Neural progenitor cell (in vitro differentiated cells): ENCODE measurements at places on chromosomes 13 and 19. TPM values are rescaled to one million over a fixed set of nuclear protein-coding genes. Genes with fewer than 3 reads are reported as not detected.

DNA sequence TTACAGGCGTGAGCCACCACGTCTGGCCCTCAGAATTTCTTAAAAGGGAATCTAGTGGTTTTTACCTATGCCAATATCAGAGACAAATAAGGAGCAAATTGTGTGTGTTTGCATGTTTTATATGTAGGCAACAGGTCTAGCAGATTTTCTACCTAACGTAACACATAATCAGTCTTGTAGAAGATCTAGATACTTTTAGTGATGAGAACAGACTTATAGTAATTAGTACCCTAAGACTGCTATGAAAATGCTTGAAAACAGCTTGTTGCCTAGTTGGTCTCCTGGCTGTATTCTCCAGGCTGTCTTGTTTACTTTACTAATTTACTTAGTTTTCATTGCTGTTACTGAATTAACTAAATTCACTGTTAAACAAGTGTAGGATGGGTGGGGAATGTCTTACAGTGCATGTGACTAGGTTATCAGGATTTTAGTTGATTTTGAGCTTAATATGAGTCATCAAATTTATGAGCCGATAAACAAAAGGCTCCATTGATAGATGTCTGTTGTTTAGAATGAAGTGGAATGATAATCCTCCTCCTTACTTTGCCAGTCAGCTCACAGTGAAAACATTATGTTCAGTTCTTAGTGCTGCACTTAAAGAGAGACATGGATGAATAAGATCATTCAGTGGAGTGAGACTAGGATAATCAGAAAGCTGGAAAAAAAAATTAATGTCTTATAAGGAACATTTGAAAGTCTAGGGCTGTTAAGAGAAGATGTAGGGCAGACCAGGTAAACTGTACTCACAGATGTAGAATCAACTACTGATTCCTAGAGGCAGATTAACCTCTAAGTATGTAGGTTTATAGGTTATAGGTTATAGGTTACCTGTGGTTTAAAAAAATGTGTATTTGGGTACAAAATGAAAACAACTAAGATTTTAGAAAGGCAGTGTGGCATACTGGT lies 22.4 kb downstream of the GTF2F2 start:
- peak; percentile 5 for DNase-seq

DNA sequence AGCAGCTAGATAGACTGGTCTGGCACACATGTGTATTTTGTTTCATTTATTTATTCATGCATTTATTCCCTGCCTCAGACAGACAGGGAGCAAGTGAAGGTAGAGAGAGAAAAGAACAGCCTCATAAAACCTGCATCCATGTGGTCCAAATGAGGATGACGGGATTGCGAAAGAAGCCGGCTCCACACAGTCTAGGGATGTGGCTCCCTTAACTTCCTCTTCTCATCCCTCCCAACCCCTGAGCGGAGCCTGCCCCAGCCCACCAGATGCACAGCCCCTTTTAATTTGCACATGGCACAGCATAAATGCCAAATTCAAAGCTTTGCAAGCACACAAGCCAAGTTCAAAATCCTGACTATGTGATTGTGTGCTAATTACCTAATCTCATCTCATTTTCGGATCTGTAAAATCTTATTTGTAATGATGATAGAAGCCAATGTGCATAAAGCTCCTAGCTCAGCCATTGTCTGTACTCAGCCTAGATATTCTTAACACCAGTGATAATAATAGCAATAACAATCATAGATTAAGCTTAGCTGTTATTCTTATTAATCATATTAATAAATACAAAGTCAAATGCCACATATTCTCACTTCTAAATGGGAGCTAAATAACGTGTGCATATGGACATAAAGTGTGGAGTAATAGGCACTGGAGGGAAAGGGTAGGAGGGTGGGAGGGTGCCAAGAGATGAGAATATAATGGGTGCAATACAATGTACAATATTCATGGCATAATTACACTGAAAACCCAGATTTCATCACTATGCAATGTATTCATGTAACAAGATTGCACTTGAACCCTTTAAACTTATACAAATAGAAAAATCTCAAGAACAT lies 156.3 kb downstream of the DCT start:
- no peak for DNase-seq

The GRIN3B gene
- total RNA-seq: 5.4 and 5.9 TPM in 2 replicates

DNA sequence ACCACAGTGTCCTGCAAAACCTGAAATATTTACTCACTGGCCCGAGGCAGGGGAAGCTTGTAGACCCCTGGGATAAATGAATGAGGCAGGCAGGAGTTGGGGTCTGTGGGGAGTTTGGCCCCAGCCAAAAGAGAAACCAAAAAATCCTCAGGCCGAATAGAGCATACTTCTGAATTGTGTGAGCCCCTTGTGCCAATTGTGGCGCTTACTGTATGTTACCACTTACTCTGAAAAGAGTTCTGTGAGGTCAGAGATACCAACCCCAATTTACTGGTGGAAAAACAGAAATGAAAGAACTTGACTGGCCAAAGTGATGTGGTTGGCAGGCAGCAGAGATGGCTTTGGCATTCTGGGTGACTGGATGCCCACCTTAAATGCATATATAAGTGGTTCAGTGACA lies 6.9 kb downstream of the CARM1 start:
- no peak for DNase-seq

The PEX11G gene
- 1.0 and 5.7 TPM in 2 replicates for total RNA-seq

DNA sequence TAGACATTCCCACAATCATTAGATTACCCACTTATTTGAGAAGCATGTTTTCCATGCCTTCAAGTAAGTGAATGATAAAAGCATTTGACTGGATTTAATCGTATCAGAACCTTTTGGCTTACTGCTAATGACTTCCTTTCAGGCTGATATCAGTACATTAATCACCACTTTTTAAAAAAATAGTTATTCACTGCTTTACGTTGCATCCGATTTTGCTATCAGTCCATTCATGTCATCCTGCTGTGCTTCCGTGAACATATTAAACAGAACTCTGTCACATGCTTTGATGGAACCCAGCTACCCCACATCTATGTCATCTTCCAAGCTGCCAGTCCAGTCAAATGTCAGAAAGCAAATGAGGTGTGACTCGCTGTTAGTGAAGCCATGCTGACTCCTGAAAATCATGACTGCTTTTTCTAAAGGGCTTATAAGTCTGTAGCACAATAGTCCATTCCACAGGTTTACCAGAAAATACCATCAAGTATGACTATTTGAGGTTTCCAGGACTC lies 440.9 kb downstream of the IRS2 start:
- DNase-seq: no peak

- no peak for DNase-seq
Measured at GRCh38 chr13:30759748-30760147, 24.4 kb downstream of the ALOX5AP start.

- no peak for DNase-seq
Measured at GRCh38 chr13:100608906-100609305, 20.3 kb upstream of the GGACT start.

DNA sequence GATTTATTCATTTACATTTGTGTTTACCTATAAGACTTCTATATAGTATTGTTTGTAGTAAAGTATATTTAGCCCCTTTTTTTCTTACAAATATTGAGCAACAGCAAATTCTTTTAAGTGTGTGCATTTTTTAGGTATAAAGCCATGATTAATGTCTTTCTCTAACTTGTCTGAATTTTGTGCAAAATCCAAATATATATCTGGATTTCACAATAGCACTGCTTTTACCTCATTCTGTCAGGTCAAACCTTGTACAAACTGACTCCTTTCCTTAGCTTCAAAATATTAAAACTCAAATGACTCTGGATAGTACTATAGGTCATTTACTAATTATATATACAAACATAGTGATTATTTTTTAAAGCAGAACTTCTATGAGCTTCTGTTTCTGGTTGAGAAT lies 563.0 kb upstream of the SPRY2 start:
- DNase-seq: no peak

- DNase-seq: no peak
Measured at GRCh38 chr13:63011996-63012395, 1596.3 kb upstream of the PCDH20 start.

DNA sequence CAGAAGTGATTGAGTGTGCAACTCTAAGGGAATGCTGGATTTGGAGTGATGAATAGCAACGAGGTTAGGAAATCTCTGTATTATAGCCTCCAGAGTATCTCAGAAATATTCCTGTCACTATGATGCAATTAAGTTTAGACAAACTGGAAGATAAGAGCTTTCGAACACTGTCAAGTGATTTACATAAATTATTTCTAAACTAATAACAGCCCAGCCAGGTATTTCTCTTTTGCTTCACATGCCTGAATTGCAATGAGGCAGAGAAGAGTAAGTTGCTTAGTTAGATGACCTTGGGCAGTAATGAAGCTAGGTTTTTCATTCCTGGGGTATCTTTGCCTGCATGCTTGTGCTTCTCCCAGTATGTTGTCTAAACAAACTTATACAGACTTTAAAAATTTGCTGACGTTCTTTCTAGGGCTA lies 134.5 kb downstream of the LMO7 start:
- no peak for DNase-seq

GRCh38 chr19:43362179-43362578 lies 8.7 kb downstream of the CD177 start:
- no peak for DNase-seq

The TMEM150B gene
- 0.62 TPM in 1 of 2 replicates, not detected in the other for total RNA-seq

GRCh38 chr13:112850273-112850672 lies 118.7 kb upstream of the MCF2L start:
- DNase-seq: no peak

The KLK15 gene
- total RNA-seq: not detected in 2 replicates

DNA sequence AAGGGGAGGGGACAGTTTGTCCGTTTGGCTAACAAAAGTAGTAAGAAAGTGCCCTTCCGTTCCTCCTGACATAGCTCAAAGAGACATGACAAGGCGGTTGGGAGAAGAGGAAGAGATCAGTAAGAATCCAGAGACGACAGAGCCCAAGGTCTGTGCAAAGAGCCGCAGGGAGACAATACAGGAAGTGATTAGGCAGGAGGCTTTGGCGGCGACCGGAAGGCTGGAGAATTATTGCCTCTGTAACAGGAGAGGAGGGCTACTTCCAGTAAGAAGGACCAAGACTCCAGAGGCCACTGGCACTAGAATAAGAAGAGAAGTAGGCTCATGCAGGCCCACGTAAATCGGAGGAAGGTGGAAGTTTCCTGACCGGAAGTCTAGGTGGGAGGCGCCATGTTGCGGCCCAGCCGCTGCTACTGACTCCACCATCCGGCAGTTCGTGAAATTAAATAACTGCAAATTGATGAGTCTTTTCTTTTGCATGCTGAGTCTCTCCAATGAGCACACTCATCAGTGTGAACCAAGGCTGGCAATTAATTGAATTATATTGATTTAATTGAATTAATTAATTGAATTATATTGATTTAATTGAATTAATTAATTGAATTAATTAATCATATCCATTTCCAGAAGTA lies 9.9 kb downstream of the RFX2 start:
- no peak for DNase-seq

GRCh38 chr19:29194658-29195057 lies 18.3 kb downstream of the UQCRFS1 start:
- no peak for DNase-seq

The MED25 gene
- total RNA-seq: 44.9 and 54.1 TPM in 2 replicates

The ADGRE3 gene
- total RNA-seq: not detected in 2 replicates

DNA sequence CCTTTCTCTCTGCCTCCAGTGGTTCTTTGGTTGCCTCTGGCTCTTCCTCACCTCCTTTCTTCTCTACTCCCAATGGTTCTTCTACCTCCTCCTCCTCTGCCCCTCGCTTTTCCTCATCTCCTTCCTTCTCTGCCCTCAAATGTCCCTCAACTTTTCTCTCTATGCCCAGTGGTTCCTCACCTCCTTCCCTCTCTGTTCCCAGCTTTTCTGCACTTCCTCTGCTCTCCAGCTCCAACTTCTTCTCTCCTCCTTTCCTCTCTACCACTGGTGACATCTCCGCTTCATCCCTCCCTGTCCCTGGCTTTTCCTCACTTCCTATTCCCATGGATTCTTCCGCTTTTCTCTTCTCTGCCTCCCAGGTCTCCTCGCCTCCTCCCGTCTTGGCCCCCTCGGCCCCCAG lies 7.8 kb downstream of the PALM3 start:
- no peak for DNase-seq

DNA sequence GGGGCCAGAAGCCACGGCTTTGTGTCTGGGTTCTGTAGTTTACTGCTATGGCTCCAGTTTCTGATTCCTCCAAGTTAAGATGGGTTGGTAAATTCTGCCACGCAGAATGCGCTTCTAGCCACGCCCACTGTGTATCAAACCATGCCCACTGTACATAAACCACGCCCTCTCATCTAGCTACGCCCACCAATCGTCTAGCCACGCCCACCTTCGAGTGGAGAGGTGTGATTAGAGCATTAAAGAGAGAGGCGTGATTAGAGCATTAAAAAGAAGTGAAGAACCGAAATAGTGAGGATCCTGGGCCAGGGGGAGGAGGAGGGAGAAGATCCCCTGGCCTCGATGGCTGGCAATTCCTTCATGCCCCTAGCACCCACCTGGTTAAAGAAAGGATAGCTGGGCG lies 43.7 kb upstream of the ADGRE5 start:
- peak; percentile 58 for DNase-seq

DNA sequence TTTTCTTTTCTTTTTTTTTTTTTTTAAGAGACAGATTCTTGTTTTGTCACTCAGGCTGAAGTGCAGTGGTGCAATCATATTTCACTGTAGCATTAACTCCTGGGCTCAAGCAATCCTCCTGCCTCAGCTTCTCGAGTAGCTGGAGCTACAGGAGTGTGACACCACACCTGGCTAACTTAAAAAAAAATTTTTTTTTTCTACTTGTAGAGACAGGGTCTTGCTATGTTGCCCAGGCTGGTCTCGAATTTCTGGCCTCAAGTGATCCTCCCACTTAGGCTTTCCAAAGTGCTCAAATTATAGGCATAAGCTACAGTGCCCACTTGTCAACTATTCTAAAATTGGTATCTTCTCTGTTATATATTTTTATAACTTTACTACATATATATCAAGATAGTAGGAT lies 6.6 kb downstream of the ELF1 start:
- no peak for DNase-seq

The WDR88 gene
- total RNA-seq: not detected in 2 replicates

DNA sequence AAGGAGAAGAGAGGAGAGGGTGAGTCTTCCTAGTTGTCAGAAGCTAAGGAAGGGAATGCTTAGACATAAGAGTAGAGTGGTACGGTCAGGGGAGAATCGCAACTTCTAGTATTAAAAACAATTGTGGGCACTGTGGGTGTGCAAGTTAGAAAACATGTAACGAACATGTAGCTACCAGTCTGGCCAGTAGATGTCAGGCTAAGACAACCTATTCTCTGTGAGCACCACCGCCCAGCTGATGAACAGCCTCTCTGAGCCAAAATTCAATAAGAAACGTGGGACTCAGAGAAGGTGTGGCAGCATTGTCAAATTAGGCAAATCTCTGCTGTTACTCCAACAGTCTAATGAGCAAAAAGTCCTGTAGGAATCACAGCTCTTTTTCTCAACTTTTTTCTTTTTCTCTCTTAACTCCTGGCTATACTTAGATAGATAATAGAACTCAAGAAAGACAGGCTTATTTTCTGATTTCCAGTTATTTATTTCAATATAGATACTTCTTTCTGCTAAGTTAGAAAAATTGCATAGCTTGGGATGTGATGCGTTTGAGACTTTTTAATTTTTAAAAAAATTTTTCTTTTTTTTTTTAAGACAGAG lies 186.2 kb downstream of the USP12 start:
- peak; percentile 87 for DNase-seq
